ENCODE measurements at places on chromosomes 2 and 18. TPM values are rescaled to one million over a fixed set of nuclear protein-coding genes. Genes with fewer than 3 reads are reported as not detected.

- no peak overlapping the region for H3K27ac ChIP-seq
- H3K4me3 ChIP-seq: no peak overlapping the region
- no peak for DNase-seq
- H3K4me1 ChIP-seq: no peaks in the 10 kb centered on the region
- H3K27me3 ChIP-seq: peaks cover 10% of the 10 kb centered on the region
Measured at GRCh38 chr2:236955521-236956030, 130.1 kb upstream of the COPS8 start.

GRCh38 chr2:188949046-188949818 lies 24.9 kb upstream of the COL3A1 start:
- no peak overlapping the region for H3K27ac ChIP-seq
- H3K27me3 ChIP-seq: no peaks in the 10 kb centered on the region
- H3K36me3 ChIP-seq: no peaks in the 10 kb centered on the region
- no peaks in the 10 kb centered on the region for H3K4me1 ChIP-seq
- no peak for DNase-seq

DNA sequence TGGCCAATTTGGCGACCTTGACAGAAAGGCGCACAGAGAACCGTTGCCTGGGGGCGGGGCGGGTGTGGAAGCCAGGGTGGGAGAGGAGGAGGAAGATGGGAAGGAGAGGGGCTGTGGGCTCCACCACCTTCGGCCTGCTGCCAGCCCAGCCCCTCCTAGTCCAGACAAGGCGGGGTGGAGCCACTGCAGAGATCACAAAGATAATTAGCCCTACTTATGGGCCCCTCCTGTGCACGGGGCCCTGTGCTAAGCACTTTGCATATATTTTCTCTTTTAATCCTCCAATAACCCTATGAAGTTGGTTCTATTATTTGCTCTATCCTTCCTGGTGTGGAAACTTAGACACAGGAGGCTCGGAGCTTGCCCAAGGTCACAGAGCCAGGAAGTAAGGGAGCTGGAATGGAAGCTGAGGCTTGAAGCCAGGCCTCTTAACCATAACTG lies 13.7 kb upstream of the ECEL1 start:
- DNase-seq: no peak
- H3K27ac ChIP-seq: no peak overlapping the region
- peaks cover 7% of the 10 kb centered on the region for H3K4me1 ChIP-seq
- H3K4me3 ChIP-seq: no peak overlapping the region
- peaks cover 49% of the 10 kb centered on the region for H3K27me3 ChIP-seq

GRCh38 chr2:192546565-192546964 lies 351.8 kb upstream of the TMEFF2 start:
- no peaks in the 10 kb centered on the region for H3K27me3 ChIP-seq
- H3K36me3 ChIP-seq: no peaks in the 10 kb centered on the region
- DNase-seq: no peak
- no peaks in the 10 kb centered on the region for H3K4me1 ChIP-seq
- no peak overlapping the region for H3K4me3 ChIP-seq

DNA sequence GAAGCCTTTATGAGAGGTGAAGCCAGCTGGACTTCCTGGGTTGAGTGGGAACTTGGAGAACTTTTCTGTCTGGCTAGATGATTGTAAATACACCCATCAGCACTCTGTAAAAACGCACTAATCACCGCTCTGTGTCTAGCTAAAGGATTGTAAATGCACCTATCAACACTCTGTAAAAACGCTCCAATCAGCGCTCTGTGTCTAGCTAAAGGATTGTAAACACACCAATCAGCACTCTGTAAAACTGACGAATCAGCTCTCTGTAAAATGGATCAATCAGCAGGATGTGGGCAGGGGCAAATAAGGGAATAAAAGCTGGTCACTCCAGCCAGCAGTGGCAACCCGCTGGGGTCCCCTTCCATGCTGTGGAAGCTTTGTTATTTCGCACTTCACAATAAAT lies 163.6 kb upstream of the SLC39A10 start:
- no peaks in the 10 kb centered on the region for H3K36me3 ChIP-seq
- no peak overlapping the region for H3K4me3 ChIP-seq
- no peak overlapping the region for H3K27ac ChIP-seq
- no peaks in the 10 kb centered on the region for H3K27me3 ChIP-seq
- no peak for DNase-seq
- peaks cover 17% of the 10 kb centered on the region for H3K4me1 ChIP-seq

LIMS3 gene
- 0.82 TPM for total RNA-seq

SH3BP4 gene
- 0.18 TPM for total RNA-seq
